ENCODE measurements at places on chromosomes 12 and 14.

DNA sequence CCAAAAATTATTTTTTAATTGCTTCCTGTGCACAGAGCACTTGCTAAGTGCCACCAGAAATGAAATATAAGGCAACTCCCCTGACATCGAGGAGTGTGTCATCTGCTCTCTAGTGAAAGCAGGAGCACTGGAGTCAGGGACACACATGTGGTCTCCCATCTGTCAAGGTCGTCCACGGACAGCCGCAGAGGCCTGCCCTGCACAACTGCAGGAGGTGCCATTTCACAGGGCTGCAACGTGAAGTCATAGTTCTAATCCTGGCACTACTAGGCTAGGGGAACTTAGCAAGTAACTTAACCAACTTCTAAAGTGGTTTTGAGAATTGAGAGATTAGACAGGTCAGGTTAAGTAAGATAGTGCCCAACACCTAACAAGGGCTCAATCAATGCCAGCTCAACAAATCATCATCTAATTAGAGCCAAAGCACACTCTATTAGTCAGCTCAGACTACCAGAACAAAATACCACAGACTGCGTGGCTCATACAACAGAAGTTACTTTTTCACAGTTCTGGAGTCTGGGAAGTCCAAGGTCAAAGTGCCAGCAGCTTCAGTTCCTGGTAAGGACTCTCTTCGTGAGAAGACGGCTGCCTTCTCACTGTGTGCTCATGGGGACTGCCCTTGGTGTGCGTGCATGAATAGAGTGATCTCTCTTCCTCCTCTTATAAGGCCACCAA lies 30.7 kb downstream of the FOXN3 start:
- peak; percentile 65 for DNase-seq

DNA sequence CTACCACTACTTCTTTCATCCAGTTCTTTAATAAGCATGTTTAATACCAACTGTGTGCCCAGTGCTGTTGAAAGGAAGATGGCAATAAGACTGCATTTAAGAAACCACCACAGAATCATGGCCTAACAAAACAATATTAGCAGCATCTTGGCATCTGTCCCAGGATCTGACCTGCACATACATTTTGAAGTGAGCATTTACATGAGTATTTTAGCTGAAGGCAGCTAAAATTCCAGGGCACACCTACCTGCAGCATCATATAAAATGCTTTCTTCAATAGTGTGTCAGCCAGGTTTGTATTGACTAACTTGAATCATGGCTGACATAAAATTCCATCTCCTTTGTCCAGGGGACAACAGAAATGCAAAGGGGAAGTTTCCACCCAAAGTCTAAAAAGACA lies 65.0 kb upstream of the ARHGAP5 start:
- no peak for DNase-seq

- no peak for DNase-seq
Measured at GRCh38 chr14:90924621-90925340, 108.6 kb upstream of the TTC7B start.

DNA sequence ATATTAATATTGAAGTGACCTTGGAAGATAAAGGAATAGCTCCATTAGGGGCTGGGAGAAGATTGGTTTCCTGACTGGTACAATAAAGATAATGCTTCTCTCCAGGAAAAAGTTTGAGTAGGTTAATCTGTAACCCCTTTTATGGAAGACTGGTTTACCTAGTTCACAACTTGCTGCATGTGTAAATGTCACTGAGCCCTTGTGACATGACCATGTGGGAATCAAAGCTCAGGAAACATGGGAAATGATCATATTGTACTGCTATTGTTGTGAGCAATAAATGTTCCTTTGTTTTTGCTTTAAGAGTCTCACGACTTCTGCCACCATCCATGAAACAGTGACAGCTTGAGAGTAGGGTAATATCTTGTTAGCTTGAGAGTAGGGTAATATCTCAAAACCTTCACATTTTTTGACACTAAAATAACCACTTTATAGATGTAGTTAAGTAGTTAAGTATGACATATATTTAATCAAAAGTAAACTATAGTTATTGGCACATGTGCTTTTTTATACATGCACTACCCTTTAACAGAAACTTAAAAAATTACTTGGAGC lies 1338.6 kb downstream of the FSCB start:
- no peak for DNase-seq

GRCh38 chr12:84643993-84644392 lies 268.6 kb downstream of the SLC6A15 start:
- no peak for DNase-seq

DNA sequence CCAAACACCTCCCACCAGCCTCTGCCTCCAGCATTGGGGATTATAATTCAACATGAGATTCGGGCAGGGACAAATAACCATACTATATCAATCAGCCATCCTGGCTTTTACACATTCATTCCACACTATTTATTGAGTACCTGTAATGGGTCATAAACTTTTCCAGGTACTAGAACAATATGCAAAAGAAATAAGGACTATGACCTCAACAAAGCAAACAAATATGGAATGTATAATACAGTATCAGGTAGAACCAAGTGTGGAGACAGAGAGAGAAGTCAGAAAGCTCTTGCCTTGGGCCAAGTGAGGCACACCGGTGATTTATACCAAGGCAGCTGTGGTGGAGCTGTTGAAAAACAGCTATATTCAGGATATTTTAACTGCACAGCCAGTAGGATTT lies 116.3 kb downstream of the TSPAN8 start:
- no peak for DNase-seq

DNA sequence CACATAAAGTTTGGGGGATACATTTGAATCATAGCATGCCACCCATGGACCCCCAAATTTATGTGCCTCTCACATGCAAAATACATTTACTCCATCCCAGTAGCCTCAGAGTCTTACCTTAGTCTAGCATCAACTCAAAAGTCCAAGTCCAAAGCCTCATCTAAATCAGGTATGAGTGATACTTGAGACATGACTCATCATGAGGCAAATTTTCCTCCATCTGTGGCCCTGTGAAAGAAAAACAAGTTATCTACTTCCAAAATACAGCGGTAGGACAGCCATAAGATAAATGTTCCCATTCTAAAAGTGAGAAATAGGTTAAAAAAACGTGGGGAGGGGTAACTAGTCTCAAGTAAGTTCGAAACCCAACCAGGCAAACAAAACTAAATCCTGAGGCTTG lies 444.2 kb downstream of the SNAPC1 start:
- no peak for DNase-seq

- no peak for DNase-seq
Measured at GRCh38 chr14:69291396-69291795, 31.4 kb downstream of the GALNT16 start.

DNA sequence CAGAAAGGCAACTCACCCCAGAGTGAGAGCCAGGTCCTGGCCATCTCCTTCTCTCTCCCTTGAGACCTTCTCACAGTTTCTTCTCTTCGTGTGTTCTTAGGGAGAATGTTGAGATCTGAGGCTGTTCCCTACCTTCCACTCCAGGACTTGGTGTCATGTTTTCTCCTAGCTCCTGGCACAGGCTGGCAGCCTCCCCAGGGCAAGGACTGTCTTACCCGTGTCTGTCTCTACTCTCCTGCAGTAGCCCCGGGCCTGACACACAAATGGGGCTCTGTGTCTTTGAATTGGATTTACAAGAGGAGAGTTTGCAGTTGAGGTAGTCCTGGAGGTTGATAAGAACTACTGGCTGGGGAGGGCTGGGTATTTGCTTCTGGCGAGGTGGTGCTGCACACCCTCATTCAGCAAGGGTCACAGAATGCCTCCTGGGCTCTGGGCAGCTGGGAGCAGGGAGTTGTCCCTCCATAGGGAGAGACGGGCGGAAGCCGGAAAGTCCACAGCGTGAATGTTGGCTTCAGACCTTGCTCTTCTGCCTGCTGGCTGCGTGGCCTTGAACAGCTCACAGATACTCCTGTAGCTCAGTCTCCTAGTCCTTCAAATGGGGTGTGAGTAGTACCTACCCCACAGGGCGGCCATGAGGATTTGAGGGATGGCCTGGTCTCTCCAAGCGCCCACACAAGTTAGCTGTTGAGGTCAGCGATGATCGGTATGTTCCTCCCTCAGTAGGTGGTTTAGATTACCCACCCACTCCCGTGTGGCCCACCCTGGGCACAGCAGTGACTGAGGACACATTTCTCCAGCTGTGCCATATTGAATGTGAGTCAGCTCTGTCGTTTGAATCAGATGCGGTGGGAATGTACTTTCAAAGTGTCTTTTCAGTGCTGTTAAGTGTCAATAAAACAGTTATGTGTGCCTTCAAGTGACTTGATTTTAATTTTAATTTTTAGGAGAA lies 10.2 kb downstream of the EP400 start:
- no peak for DNase-seq

- DNase-seq, result no peak
Measured at GRCh38 chr12:62963486-62964041, 28.6 kb upstream of the PPM1H start.

DNA sequence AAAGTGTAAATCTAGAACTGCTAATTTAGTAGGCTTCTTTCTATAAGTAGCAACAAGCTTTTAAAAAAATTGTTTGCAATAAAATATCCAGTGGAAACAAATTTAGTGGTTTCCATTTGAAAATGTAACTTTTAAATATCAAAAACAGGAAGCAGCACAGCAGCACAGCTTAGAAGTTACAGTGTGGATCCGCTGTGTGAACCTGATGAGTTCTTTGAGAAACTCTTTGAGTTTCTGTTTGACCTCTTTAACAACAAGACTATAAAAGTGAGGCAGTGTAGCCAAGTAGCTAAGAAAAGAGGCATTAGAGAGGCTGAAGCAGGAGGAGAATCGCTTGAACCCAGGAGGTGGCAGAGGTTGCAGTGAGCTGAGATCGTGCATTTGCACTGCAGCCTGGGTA lies 178.3 kb downstream of the NAV3 start:
- DNase-seq, result no peak

GRCh38 chr12:131315601-131316000 lies 361.9 kb downstream of the ADGRD1 start:
- no peak for DNase-seq

DNA sequence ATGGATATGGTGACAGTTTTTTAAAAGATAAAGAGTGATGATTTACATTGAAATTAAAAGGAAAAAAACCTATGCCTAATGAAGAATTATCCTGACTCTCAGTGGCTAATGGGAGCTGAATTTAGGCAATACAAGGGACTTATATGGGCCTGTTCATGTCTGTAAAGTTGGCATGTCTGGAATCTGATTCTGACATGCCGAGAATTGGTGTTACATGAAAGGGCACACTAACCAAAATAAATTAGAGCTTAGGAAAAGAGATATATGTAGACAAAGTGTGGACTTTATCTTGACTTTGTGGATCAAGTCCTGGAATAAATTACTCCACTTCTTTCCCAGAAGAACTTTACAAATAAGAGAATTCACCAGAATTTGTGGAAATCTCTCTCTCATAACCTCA lies 1.1 kb downstream of the TDG start:
- DNase-seq, result no peak

DNA sequence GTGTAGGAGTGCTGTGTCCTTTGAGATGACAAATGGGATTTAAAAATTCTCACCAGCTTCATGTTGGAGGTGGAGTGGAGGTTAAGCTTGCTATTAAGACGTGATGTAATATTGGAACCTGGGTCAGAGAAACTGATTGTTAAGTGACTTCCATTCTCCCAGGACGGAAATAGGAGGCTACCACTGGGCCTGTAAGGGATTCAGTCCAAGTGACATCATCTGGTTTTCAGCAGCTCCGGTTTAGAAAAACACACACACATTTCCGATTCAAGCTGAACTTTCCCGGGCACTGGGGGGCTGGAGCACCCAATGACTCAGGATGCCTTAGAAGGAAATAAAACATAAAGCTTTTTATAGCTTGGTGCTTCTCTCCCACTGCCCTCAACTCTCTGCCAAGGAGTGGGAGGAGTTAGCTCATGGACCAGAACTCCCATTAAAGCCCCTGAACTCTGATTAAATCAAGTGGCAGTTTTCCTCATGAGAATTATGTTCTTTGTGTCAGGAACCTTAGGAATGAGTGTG lies 12.4 kb downstream of the CALM1 start:
- peak; percentile 98 for DNase-seq

DNA sequence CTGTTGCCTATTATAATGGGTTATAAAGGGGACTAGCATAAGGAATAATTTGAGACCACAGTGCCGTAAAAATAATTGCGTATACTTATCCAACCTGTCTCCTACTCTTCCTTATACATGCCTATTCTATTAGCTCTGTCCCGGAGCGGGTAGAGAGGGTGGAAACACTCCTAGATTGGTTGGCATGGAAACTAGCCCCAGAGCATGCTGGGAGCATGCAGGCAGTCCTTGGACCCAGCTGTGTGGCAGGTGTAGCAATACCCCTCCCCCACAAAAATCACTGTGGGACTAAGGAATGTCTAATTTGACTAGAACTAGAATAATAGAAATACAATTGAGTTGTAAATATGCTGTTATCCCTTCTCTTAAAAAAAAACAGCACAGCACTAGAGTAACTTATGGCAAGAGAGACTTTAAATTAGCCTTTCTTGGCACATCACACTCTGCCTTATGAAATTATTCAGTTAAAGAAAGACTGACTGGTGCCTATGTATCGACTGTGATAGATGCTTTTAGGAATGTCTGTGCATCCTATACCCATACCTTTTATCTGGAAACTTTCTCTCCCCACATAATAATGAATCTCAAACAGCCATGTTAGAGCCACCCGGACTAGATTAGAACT lies 244.0 kb upstream of the DAAM1 start:
- DNase-seq, result no peak

GRCh38 chr12:78036874-78037273 lies 206.2 kb downstream of the NAV3 start:
- no peak for DNase-seq

DNA sequence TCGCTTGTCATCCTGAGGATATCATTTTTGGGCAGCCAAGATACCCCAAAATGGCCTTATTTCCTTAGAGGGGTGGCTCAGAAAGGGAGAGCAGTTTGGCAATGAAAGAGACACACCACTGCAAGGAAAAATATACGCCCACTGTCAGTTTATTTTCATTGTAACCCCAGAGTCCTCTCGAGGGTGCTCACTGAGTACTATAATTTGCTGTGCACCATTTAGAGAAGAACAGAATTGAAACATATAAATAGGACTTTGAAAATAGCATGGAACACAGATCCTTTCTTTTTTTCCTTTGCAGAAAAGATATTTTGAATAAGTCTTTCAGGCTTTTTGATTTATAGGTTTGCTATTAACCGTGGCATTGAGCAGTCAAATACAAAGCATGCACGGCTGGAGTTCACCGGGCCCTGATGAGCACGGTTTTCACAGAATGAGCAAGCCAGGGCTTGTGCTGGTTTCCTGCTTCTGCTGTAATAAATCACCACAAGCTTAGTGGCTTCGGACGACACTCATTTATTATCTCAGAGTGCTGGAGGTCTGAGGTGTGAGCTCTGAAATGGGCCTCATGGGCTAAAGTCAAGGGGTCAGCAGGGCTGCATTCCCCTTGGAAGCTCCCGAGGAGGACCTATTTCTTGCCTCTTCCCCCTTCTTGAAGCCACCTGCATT lies 152.3 kb downstream of the ZNF664 start:
- peak; percentile 18 for DNase-seq

- no peak for DNase-seq
Measured at GRCh38 chr12:39383114-39383513, 59.8 kb downstream of the KIF21A start.

Data from astrocyte (in vitro differentiated cells and primary cell).